ENCODE measurements at places on chromosomes 12 and 14.

DNA sequence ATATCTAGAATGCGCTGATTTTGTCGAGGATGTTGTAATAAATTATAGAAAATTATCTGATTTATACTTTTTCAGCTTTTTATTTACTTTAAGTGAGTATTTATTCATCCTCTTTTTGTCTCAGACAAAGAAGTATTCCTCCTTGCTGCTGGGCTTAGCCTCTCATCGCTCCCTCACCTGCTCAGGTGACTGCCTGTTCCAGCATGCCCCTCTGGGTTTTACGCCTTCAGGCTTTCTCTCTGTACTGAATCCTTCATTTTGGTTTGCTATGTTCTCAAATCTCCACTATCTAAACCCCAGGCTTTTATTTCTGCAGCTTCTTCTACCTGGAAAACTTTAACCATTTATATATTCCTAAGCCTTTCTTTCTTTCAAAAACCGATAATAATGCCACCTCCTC, 1650.9 kb upstream of the SEL1L start:
- DNase-seq, result no peak

DNA sequence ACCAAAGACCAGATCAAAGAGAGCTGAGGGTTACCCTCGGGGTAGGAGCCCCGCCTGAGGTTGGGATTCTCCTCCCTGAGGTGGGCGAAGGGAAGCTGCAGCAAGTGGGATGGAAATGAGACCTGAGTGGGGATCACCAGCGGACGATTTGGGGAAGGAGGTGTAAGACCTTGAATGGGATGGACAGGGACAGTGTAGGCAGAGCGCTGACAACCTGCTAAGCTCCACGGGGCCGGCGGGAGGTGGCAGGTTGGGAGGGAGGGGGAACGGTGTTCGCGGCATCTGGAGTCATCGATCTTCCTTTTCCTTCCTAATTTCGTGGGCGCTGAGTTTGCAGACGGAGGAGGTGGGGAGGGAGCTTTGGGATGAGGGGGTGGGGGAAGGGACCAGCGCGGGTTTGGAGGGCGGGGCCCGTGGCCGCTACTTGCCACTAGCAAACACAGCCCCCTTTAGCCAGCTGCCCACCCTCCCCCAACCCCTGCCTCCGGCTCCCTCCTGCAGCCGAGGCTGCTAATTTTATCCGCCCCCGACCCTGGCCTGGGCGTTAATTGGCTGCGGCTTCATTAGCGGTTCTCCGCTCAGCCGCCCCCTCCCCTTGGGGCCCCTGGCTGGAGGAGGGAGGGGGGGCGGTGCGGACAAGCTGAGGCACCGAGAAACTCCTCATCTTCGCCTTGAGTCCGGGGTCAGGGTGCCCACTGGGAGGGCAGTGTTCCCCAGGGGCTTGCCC, 2.8 kb upstream of the SHMT2 start:
- DNase-seq, result no peak

DNA sequence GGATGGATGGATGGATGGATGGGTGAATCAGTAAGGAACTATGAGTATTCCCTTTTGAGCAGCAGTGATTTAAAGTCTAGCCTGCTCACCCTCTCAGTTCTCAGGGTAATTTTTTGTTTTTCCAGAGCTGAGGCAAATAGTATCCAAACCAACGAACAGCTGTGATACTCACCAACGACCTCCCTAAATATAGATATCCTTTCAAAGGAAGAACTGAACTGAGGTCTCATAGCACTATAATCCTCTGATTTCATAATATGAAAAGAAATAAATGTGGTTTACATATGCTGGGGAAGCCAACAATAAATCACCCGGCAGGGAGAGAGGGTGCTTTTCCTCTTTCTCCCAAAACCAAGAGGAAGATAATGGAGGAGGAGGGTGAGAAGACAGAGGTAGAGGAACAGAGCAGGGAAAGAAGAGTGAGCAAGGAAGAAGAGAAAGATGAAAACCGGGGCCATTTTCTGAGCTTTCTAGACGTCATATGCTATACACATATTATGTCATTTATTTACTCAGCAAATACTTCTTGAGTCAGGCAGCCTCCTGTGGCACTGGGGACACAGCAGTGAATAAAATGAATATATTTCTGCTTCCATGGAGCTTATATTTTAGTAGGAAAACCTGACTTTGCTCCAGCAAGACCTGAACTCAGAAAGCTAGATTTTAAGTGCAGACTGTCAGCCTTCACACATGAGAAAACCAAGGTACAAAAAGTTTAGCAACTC, 710.7 kb upstream of the TBX3 start:
- DNase-seq, result no peak

- DNase-seq, result no peak
Measured at GRCh38 chr12:26299751-26300150, 104.4 kb downstream of the SSPN start.

GRCh38 chr12:98106031-98106683, 409.2 kb upstream of the TMPO start:
- no peak for DNase-seq

GRCh38 chr12:30025317-30025716, 241.6 kb upstream of the TMTC1 start:
- DNase-seq, result no peak

- DNase-seq, result no peak
Measured at GRCh38 chr12:132146098-132146497, 1.8 kb downstream of the NOC4L start.

- no peak for DNase-seq
Measured at GRCh38 chr12:89433634-89434033, 81.3 kb upstream of the DUSP6 start.

- DNase-seq, result no peak
Measured at GRCh38 chr14:75589931-75590330, 11.5 kb downstream of the FLVCR2 start.

DNA sequence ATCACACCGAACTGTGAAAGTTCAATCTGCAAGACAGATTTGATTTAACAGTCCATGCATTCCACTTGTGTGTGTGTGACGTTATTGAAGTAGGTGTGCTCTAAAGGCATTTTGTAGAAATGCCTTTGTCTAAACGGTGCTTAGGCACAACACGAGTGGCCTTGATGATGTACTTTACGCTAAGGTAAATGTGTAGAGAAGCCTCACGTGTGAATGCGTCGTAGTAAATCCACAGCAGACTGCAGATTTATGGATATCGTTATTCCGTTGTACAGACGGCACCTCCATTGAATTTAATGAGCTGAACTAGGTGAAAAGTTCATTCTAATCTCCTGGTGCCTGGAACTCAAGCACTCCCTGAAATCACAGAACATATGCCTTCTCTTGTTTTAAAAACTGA, 202.8 kb upstream of the STXBP6 start:
- no peak for DNase-seq

- no peak for DNase-seq
Measured at GRCh38 chr14:50979941-50980850, 35.9 kb upstream of the PYGL start.

- no peak for DNase-seq
Measured at GRCh38 chr12:108342985-108343384, 3.9 kb upstream of the CMKLR1 start.

GRCh38 chr14:24241829-24242443, 487 bp downstream of the TINF2 start:
- peak; percentile 87 for DNase-seq

GRCh38 chr14:61733972-61734371, 28.2 kb upstream of the SNAPC1 start:
- DNase-seq, result no peak

- DNase-seq, result no peak
Measured at GRCh38 chr12:42582050-42582449, 7.5 kb downstream of the PRICKLE1 start.

- DNase-seq, result no peak
Measured at GRCh38 chr12:119540476-119540875, 53.1 kb upstream of the TMEM233 start.

GRCh38 chr14:52111583-52111982, 42.7 kb upstream of the NID2 start:
- no peak for DNase-seq

DNA sequence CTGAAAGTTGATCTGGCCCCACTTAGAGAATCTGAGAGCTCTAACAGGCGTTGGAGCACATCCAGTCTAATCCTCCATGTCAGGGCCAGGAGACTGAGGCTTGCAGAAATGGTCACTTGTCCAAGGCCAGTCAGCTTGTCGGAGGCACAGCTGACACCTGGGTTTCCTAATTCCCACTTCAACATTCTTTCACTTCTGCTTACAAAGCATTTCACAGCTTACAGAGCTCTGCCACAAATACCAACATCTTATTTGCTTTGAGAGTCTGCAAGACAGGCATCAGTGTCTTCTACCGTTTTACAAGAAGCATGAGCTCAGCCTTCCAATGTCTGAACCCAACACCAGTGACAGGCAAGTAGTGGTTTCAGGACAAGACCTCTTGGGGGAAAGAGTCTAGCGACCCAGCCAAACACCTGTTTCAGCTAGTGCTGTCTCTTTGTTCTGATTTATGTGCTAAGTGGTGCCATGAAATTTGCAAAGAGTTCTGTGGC, 31.8 kb downstream of the ISCA2 start:
- DNase-seq, result no peak

- DNase-seq, result no peak
Measured at GRCh38 chr12:66959276-66959675, 280.4 kb upstream of the GRIP1 start.

GRCh38 chr12:71605039-71605438, 58.6 kb downstream of the ZFC3H1 start:
- DNase-seq, result no peak

GRCh38 chr12:45708901-45709300, 20.6 kb upstream of the ARID2 start:
- DNase-seq, result no peak

DNA sequence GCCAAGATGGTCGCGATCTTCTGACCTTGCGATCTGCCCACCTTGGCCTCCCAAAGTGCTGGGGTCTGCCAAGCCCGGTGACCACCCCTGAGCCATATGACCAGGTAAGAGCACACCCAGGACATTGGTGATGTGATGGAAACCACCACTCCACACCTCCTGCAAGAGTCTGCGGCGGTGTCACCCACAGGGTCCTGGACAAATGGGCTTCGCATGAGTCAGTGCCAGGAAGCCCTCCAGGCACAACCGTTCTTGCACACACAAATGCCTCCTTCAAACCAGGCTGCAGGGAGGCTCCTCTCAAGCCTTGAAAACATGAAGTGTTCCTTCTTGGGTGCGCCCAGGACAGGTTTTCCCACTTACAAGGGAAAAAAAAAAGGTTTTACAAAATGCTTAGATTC, 16.6 kb downstream of the PITPNM2 start:
- DNase-seq, result no peak

GRCh38 chr12:112443916-112444315, 25.2 kb downstream of the PTPN11 start:
- no peak for DNase-seq

DNA sequence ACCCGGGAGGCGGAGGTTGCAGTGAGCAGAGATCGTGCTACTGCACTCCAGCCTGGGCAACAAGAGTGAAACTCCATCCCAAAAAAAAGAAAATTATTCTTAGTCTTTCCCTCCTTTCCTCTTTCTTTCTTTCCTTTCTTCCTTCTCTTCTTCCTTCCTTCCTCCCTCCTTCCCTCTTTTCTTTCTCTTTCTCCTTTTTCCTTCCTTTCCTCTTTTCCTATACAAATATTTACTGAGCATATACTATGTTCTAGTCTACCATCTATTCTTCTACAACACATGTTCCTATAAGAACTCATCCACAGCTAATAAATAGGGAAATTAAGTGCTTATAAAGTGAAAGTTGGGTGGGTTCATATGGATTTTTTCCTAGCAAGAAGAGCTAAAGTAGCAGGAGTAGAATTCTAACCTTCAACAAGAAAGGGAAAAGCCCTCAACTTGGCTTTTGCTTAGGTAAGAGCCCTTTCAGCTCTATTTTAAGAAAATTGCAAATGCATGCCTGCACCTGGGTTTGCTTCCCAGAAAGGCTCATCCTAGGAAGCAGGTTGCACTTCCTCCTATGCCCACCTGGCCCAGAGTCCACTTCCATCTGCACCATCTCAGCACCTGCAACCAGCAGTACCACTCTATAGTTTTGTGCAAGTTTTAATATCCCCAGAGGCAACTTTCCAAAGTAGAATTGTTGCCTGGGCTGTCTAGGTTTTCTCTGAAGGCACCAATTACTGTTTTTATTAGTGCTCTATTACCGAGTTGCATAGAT, 122.0 kb upstream of the CCND2 start:
- no peak for DNase-seq

GRCh38 chr12:113461666-113462065, 10.0 kb downstream of the LHX5 start:
- DNase-seq, result no peak

Data from GM04504 (cell line).